ENCODE measurements at places on chromosomes 16 and 17. TPM values are rescaled to one million over a fixed set of nuclear protein-coding genes. Genes with fewer than 3 reads are reported as not detected.

TLCD3B gene
- total RNA-seq: not detected

EVPLL gene
- not detected for total RNA-seq

ETV4 gene
- total RNA-seq: 0.48 TPM

BEAN1 gene
- 0.42 TPM for total RNA-seq

CD7 gene
- 3.0 TPM for total RNA-seq

EPN3 gene
- total RNA-seq: not detected

DNA sequence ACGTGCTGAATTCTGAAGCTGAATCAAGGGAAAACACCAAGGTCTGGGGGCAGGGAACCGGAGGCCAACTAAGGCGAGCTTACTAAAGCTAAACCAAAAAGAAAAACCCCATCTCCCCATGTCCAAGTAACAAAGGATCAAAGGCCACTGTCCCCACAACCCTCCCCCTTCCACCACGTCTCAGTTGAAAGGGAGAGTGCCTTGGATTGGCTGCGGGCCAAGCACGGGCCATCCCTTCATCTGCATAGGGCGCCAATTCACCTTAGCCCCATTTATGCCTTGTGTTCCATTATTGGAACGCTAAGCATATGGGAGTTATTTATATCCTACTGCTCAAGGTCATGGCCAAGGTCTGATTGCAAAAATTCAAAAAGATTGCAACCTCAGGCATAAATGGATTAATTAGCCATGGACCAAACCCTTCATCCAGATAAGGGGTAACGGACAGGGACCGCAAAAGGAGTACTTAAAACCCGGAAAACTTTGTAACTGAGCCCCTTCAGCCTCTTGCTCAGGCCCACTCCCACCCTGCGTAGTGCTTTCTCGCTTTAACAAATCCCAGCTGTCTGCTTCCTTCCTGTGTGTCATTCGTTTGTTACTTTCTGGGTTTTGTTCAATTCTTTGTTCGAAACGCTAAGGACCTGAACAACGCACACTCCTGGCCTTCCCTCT lies 740 bp upstream of the ATP6V0D1 start:
- DNase-seq: no peak

GRCh38 chr17:40810494-40810893 lies 10.7 kb upstream of the KRT28 start:
- no peak for DNase-seq

DNA sequence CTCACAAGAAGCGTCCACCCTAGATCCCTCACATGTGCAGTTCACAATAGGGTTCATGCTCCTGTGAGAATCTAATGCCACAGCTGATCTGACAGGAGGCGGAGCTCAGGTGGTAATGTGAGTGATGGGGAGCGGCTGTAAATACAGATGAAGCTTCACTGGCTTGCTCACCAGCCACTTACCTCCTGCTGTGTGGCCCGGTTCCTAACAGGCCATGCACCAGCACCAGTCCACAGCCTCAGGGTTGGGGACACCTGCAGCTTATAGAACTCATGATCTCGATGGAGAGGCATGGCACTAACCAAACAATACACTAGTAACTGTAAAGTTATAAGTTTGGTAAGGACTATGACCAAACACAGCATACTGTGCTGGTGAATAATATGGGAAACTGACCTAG lies 368.0 kb upstream of the CDH5 start:
- no peak for DNase-seq

GRCh38 chr16:2856061-2856670 lies 1.8 kb downstream of the PRSS22 start:
- DNase-seq: peak; percentile 55

DNA sequence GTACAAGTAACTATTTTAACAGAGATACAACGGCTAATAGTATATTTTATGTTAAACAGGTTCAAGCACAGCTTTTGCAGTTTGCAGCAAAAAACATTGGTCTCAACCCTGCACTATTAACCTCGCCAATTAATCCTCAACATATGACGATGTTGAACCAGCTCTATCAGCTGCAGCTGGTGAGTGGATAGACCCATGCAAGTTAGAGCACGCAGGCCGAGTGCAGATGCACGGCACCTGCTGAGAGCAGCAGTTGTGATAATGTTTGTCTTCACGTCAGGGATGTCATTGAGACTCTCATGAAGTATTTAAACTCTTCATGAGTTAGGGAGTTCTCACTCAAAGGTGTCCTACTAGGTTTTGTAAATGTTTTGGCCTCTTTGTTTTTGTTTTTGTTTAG lies 45.6 kb downstream of the TMC6 start:
- no peak for DNase-seq

- no peak for DNase-seq
Observed at GRCh38 chr16:47887496-47887895, 268.3 kb downstream of the ABCC12 start.

GRCh38 chr16:82544378-82545160 lies 82.2 kb upstream of the CDH13 start:
- no peak for DNase-seq

GRCh38 chr17:64146418-64147109 lies 16.6 kb upstream of the ERN1 start:
- DNase-seq: peak; percentile 89

GRCh38 chr16:67181346-67181745 lies 2.4 kb downstream of the MATCAP1 start:
- peak; percentile 92 for DNase-seq

DNA sequence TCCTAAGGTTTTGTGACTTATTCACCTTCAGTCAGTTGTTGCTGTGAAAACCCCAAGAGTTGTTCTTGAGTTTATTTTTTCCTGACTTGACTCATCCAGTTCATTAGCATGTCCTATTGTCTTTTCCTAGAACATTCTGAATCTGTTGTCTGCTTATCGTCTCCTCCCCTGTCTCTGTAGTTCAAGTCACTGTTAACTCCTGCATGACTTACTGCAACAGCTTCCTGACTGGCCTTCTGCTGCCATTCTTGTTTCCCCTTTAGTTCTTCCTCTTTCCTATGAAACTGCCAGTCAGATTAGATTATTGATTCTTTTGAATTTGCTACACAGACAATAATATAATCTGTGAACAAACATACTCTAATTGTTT lies 161.5 kb downstream of the FTO start:
- DNase-seq: no peak

- DNase-seq: no peak
Observed at GRCh38 chr16:77910021-77910420, 112.3 kb upstream of the CLEC3A start.

All from posterior vena cava (tissue), 2 donors.